ENCODE measurements at places on chromosomes 12 and 14.

GRCh38 chr12:45587877-45588533 lies 141.5 kb upstream of the ARID2 start:
- no peak for DNase-seq

DNA sequence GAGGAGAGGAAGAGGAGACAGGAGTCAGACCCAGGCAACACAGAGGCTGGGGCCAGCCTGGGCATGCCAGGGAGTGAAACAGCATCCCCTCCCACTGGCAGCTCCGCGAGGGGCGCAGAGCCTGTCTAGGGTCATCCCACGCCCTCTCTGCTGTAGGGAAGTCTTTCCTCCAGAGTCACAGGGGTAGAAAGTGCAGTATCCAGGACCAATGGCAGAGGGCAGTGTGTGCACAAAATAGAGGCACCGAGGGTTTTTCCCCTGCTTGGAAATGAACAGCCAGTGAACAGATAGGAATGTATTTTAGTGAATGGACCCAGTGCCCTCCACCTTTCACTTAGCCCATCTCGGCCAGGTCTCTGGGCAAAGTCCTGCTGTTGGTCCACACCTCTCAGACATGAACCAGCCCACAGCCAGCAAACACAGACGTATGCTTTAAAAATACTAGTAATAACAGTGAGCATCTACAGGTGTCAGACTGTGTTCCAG lies 9.4 kb upstream of the KRT74 start:
- DNase-seq = peak; percentile 16

DNA sequence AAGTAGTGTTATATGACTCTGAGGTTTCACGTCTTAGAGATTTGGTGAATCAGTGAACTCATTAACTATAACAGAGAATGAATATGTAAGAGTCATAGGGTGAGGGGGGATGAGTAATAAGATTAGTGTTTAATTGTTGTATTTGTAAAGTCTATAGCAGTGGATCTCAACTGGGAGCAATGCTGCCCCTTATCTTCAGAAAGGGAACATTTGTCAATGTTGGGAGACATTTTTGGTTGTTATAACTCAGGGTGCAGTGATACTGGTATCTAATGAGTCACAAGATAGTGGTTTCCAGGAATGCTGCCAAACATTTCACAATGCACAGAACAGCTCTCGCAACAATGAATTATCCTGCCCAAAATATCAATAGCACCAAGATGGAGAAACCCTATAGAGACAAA lies 1193.7 kb downstream of the GALC start:
- no peak for DNase-seq

- DNase-seq = no peak
Measured at GRCh38 chr12:75747572-75748021, 236.2 kb upstream of the KRR1 start.

- DNase-seq = no peak
Measured at GRCh38 chr12:31759632-31760459, 31.0 kb upstream of the AMN1 start.

DNA sequence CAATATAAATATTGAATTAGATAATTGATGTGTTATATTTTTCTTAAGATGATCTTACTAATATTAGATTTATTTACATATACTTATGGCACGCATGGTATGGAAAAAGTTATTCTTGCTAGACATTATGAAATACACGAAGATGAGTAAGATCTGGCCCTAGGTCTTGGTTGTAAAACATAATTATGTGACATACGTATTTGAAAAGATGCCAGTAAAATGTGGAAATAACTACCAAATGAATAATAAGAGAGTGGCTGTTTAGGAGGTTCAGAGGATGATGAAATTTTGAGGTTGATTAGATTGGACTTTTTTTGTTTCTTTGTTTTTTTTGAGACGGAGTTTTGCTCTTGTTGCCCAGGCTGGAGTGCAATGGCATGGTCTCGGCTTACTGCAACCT lies 41.3 kb downstream of the FANCM start:
- DNase-seq = no peak

GRCh38 chr12:71415336-71416231 lies 24.0 kb upstream of the LGR5 start:
- DNase-seq = no peak

GRCh38 chr14:95941897-95942296 lies 65.3 kb downstream of the TUNAR start:
- no peak for DNase-seq

DNA sequence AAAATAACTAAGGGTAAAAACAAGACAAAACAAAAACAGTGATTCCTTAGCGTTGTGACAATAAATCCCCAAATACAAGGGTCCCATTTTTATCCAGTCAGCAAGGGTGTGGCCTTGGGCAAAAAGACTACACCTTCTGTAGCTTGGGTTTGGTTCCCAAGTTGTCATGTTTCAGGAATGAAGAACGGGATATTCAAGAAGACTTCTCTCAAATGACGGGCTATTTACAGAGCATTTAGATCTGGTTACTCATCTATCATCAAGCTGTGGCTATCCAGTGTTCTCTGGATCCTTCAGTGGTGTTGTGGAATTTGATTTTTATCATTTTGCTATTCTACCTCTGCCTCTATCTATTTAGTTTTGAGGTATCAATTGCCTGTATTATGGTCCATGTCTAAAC lies 219.7 kb downstream of the SLC25A21 start:
- no peak for DNase-seq

DNA sequence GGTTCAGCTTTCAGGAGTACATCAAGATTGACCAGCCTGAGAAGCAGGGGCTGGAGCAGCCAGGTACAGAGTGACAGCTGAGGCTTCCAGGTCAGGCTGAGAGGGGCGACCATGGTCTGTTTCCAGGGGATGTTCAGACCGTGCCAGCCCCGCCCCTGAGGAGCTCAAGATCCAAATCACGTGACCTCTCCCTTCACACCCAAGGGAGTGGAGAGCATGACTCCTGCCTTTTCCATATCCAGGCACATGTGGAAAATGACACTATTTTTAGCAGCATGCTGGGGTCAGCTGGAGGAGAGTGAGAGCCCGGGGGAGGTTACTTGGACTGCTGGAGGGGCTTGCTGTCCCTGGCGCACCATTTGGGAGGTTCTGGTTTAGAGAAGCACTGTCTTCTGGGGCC lies 92.7 kb downstream of the B4GALNT3 start:
- no peak for DNase-seq

DNA sequence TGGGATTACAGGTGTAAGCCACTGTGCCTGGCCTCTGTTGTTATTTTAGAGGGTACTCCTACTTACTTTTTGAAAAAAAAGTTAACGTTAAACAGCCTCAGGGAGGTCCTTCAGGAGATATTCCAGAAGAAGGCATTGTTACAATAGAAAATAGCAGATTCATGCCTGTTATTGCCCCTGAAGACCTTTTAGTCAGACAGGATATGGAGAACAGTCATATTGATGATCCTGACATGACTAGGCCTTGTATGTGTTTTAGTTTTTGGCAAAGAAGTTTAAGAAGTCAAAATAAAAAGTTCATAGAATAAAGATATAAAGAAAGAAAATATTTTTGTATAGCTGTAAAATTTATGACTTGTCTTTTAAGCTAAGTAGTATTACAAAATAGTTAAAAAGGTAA lies 45.3 kb downstream of the WASHC3 start:
- DNase-seq = no peak

GRCh38 chr14:35213869-35214387 lies 78.3 kb upstream of the PSMA6 start:
- DNase-seq = no peak

- DNase-seq = no peak
Measured at GRCh38 chr12:21888276-21888863, 52.9 kb downstream of the ABCC9 start.

- no peak for DNase-seq
Measured at GRCh38 chr14:68104518-68104917, 284.9 kb downstream of the RAD51B start.

All from activated CD4-positive, CD25-positive, alpha-beta regulatory T cell treated with anti-CD3 and anti-CD28 coated beads, Interleukin-2, amount 50 U/mL, for 16 hours (primary cell).